ENCODE measurements at places on chromosomes 7 and 10.
A peak's percentile ranks its signal among the peaks of the same experiment; 100 is the strongest.

DNA sequence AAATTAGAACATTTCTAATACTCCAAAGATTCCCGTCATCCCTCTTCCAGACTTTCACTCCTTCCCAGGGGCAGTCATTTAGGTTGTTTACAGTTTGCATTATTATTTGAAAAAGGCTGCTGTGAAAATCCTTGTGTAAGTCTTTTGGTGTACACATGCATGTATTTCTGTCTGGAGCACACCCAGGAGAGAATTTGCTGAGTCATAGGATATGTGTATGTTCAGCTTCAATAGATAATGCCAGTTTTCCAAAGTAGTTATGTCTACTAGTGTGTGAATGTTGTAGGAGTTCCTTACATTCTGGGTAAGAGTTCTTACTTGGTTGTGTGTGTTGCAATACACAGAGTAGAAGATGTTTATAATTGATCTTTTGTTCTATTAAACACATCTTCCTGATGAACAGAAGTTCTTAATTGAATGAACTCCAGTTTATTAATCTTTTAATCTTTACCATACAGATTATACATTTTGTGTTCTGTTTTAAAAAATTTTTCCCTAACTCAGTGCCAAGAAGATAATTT lies 25.3 kb downstream of the CROT start:
- no peaks in the 10 kb centered on the region for H3K4me1 ChIP-seq
- H3K27me3 ChIP-seq = no peaks in the 10 kb centered on the region
- H3K36me3 ChIP-seq = peaks cover 73% of the 10 kb centered on the region

GRCh38 chr7:137390076-137390475 lies 46.5 kb upstream of the PTN start:
- no peaks in the 10 kb centered on the region for H3K27me3 ChIP-seq
- peaks cover 1% of the 10 kb centered on the region for H3K4me1 ChIP-seq
- peaks cover 4% of the 10 kb centered on the region for H3K36me3 ChIP-seq
- DNase-seq = no peak
- no peak overlapping the region for H3K4me3 ChIP-seq
- no peak overlapping the region for H3K27ac ChIP-seq

- H3K36me3 ChIP-seq = peaks cover 21% of the 10 kb centered on the region
- peaks cover 12% of the 10 kb centered on the region for H3K4me1 ChIP-seq
- no peak overlapping the region for H3K27ac ChIP-seq
- no peak for DNase-seq
- no peak overlapping the region for H3K4me3 ChIP-seq
Observed at GRCh38 chr7:32500922-32501341, 5.6 kb downstream of the AVL9 start.

GRCh38 chr7:130141884-130142653 lies 63.1 kb downstream of the TMEM209 start:
- peak overlapping the region; percentile 89 for H3K27ac ChIP-seq
- H3K36me3 ChIP-seq = no peaks in the 10 kb centered on the region
- DNase-seq = no peak
- H3K27me3 ChIP-seq = no peaks in the 10 kb centered on the region
- H3K4me3 ChIP-seq = no peak overlapping the region

GRCh38 chr7:54837761-54838160 lies 78.8 kb upstream of the SEC61G start:
- H3K36me3 ChIP-seq = no peaks in the 10 kb centered on the region
- H3K4me1 ChIP-seq = peaks cover 5% of the 10 kb centered on the region
- no peak overlapping the region for H3K27ac ChIP-seq

GRCh38 chr7:20521243-20521642 lies 94.2 kb upstream of the ABCB5 start:
- H3K27ac ChIP-seq = no peak overlapping the region
- H3K4me1 ChIP-seq = no peaks in the 10 kb centered on the region
- no peaks in the 10 kb centered on the region for H3K36me3 ChIP-seq
- DNase-seq = no peak
- no peak overlapping the region for H3K4me3 ChIP-seq
